ENCODE measurements at places on chromosomes 12 and 14. TPM values are rescaled to one million over a fixed set of nuclear protein-coding genes. Genes with fewer than 3 reads are reported as not detected.
A peak's percentile ranks its signal among the peaks of the same experiment; 100 is the strongest.

- no peak for DNase-seq
Measured at GRCh38 chr14:65703996-65704395, 291.5 kb downstream of the FUT8 start.

SRGAP1 gene
- 0.03 TPM for polyA plus RNA-seq

KCNJ8 gene
- polyA plus RNA-seq = not detected

GRCh38 chr12:57726884-57727757 lies 11.4 kb downstream of the AGAP2 start:
- no peak for DNase-seq

CD27 gene
- 343 TPM for polyA plus RNA-seq

- DNase-seq = no peak
Measured at GRCh38 chr12:8637244-8637643, 24.6 kb upstream of the AICDA start.

GRCh38 chr12:50230217-50230616 lies 53.1 kb downstream of the LIMA1 start:
- DNase-seq = no peak

DCN gene
- polyA plus RNA-seq = not detected

GRCh38 chr14:35406506-35407305 lies 2.2 kb upstream of the NFKBIA start:
- DNase-seq = peak; percentile 50

- no peak for DNase-seq
Measured at GRCh38 chr14:77485256-77485655, 13.4 kb downstream of the ISM2 start.

CLEC12A gene
- not detected for polyA plus RNA-seq

DNA sequence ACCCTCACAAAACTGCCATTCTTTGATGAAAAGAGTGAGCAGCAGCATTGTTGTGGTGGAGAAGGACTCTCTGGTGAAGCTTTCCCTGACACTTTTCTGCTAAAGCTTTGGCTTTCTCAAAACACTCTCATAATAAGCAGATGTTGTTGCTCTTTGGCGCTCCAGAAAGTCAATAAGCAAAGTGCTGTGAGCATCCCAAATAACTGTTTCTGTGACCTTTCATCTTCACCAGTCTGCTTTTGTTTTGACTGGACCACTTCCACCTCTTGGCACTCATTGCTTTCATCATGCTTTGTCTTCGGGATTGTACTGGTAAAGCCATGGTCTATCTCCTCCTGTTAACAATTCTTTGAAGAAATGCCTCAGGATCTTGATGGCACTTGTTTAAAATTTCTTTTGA lies 424.7 kb upstream of the TMPO start:
- DNase-seq = no peak

GRCh38 chr12:12366701-12367481 lies 10.0 kb downstream of the BORCS5 start:
- no peak for DNase-seq

NYNRIN gene
- polyA plus RNA-seq = not detected

GRCh38 chr12:64808110-64808509 lies 16.3 kb upstream of the TBC1D30 start:
- DNase-seq = no peak

GRCh38 chr12:63944586-63945228 lies 100.2 kb downstream of the SRGAP1 start:
- DNase-seq = no peak

DNA sequence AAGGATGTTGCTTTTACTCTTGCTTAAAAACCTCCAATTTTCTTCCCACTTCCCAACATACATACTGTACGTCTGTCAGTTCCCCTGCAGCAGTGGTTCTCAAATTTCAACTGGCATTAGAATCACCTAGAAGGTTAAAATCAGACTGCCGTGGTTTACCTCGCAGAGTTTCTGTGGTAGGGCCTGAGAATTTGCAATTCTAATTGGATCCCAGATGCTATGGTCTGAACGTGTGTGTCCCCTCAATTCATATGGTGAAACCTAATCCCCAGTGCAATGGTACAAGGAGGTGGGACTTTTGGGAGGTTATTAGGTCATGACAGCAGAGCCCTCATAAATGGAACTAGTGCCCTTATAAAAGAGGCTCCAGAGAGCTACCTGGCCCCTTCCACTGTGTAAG lies 226.9 kb downstream of the CRADD start:
- no peak for DNase-seq

Measured in CD4-positive, alpha-beta memory T cell (primary cell).